Omental fat pad (tissue), 4 donors: ENCODE measurements at places on chromosomes 4 and X. TPM values are rescaled to one million over a fixed set of nuclear protein-coding genes. Genes with fewer than 3 reads are reported as not detected.

The SSX3 gene
- total RNA-seq: not detected

The HMX1 gene
- not detected for total RNA-seq

DNA sequence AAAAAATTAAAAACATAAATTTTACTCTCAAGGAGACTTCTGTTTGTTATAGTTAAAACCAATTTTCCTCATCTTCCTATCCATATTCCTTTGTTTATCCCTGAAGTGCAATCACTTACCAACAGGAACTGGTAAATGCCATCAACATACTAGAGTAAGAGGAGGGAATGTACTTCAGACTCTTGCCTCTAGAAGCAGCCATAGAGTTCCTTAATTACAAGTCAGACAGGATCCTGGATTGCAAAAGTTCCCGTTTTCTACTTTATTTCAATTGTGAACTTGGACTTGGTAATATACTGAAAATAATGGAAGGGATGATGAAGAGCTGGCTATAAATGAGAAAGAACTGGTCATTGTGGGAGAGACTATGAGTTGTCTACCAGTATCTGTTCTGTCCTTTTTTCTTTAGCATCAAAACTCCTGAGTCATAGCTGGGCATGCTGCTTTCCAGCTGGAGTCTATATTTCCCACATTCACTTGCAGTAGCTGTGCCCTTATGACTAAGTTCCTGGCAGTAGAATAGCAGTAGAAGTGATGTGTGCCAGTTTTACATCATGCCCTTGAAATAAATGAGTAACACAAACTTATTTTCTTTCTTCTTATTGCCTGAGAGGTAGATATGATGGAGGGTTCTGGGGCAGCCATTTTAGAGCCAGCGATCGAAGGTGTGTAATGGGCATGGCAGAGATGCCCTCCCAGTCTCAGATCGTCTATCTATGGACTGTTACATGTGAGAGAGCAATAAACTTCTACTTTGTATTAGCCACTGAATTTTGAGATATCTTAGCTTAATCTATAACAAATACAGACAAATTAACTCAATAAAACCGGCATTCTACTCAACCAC lies 26.8 kb upstream of the SPARCL1 start:
- DNase-seq: no peak

- no peak for DNase-seq
Measured at GRCh38 chr4:59973492-59973891, 1226.6 kb upstream of the ADGRL3 start.

The MAGEA9B gene
- total RNA-seq: not detected

GRCh38 chrX:139429913-139430312 lies 100.6 kb upstream of the F9 start:
- no peak for DNase-seq

DNA sequence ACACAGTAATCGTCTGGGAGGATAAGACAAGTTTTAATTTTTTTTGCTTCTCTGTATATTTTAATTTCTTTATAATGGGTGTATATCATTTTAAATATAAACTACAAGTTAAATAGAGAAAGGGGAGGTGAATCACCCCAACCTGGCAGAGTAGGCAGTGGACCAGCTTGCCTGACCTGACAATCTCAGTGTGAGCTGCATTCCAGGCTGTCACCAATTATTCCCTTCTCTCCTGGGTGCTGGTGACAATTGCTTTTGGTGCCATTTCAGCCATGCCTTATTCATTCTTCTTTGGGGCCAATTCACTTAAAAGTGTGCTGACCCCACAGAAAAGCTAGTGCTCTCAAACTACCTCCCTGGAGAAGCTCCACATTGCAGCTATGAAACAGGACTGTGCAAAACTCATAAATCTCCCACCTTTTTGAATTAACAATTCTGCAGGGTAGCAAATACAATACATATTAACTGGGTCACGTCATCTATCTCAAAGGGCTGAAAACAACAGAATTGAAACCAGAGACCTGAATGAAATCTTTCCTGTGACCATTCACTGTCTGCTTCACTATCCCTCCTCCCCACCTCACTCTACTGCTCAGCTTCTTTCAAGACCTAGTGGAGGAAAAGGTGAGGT lies 359.0 kb downstream of the HS3ST1 start:
- no peak for DNase-seq

GRCh38 chr4:142386449-142386848 lies 459.7 kb downstream of the INPP4B start:
- no peak for DNase-seq

GRCh38 chr4:159526172-159526571 lies 423.3 kb downstream of the RAPGEF2 start:
- no peak for DNase-seq

DNA sequence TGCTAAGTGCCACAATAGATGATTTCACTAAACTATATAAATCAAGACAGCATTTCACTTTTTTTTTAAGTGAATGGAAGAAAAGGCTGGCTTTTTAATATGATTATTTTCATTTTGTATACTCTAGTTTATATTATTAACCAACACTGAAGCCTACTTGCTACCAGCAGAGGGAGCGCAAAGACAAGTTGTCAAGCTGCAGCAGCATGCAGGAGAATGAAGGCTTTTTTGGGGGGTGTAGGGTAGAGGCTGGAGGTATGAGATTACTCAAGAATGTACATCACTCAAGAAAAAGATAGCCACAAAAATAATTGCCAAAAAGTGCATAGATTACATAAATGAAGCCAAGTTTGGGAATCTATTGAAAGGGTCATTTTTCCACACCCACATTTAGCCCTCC lies 519.5 kb downstream of the FGF13 start:
- DNase-seq: no peak

The SCRG1 gene
- total RNA-seq: 0.79 TPM

DNA sequence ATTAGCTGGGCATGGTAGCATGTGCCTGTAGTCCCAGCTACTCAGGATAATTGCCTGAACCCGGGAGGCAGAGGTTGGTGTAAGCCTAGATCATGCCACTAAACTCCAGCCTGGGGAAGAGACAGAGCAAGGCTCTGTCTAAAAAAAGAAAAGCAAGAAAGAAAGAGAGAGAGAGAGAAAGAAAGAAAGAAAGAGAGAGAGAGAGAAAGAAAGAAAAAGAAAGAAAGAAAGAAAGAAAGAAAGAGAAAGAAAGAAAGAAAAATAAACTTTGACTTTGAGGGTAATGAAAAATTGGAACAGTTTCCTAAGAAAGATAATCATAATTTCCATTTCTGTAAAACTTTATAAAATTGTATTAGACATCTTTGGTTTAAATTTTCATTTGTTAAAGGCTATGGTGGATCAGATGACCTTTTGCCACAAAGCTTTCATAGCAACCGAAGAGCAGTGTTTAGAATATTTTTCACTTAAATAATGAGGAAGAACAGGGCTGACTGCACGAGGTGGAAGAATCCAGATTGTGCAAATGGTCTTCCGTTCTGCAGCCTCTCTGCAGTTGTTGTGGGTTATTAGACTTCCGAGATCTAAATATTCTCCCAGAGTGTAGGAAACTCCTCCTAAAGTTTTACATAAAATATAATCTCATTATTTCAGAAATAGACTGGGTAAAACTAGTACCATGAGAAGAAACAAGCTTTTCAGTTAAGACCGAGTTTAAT lies 55.9 kb downstream of the RBM47 start:
- no peak for DNase-seq

DNA sequence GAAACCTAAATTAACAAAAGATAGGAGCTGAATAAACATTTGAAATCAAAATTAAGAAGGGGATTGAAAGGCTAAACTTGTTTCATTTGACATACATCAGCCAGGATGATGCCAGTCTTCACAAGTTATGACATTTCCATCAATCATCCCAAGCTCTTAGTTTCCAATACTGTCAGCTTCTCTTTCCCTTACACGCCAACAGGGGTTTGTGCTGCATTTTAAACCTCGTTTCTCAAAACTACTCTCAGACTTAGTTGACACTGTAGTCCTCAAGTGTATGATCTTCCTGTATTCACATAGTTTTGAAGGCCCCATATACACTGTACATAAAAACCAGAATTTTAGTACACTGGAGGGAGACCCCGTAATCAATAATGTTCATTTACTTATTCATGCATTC lies 840 bp upstream of the P2RY10 start:
- no peak for DNase-seq

The TNIP3 gene
- not detected for total RNA-seq

GRCh38 chrX:19991350-19991718 lies 473 bp upstream of the BCLAF3 start:
- DNase-seq: no peak

- peak; percentile 79 for DNase-seq
Measured at GRCh38 chrX:74550295-74550802, 64.1 kb downstream of the RLIM start.

The MND1 gene
- not detected for total RNA-seq
